ENCODE measurements at places on chromosomes 6 and 20.

- no peak for DNase-seq
Observed at GRCh38 chr6:135546680-135547418, 49.3 kb upstream of the AHI1 start.

DNA sequence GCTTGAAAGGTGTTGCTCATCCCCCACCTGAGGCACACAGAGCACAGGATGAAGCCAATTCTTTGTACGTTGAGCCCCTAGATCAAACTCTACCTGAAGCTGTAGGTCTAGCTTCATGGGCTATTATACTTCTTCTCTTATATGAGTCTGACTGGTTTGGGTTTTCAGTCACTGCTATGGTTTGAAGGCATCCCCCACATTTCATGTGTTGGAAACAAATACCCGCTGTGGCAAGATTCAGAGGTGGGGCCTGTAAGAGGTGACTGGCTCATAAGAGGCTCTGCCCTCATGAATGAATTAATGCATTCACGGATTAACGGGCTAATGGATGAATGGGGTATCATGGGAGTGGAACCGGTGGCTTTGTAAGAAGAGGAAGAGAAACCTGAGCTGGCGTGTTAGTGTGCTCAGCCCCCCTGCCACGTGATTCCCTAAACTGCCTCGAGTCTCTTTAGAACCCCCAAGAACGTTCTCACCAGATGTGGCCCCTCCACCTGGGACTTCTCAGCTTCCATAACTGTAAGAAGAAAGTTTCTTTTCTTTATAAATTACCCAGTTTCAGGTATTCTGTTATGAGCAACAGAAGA, 39.2 kb downstream of the PREX1 start:
- DNase-seq, result no peak

DNA sequence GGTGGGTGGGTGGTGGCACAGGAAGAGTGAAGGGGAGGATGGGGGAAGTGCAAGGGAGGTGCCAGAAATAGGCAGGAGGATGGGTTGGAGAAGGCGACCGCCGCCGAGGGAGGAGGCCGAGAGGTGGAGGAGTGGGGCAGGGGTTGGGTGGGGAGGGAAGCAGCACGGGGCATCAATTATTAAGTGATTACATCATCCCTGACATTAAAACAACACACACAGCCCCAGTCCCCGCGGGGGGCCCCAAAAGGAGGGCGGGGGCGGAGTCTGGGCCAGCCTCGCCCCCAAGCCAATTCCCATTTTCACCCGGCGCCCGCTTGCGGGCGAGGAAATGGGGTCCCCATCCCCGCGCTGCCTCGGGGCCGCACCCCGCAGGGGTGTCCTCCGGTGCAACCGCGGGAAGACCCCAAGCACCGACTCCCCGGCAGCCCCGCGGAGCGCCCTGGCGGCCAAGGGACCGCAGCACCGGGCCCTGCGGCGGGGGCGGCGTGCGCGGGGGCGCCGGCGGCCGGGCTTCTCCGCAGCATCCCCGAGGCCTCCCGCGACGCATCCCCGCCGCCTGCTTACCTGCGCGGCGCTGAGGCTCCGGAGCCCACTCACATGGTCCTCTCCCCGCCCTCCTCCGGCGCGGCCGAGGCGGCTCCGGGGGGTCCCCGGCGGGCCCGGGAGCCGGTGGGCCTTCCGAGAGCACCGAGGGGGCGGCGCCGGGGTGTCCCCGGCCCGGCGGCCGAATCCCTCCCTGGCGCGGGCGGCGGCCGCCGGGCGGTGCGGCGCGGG, 663 bp downstream of the FYN start:
- peak; percentile 63 for DNase-seq

- no peak for DNase-seq
Observed at GRCh38 chr20:17681726-17682102, 328 bp downstream of the RRBP1 start.

DNA sequence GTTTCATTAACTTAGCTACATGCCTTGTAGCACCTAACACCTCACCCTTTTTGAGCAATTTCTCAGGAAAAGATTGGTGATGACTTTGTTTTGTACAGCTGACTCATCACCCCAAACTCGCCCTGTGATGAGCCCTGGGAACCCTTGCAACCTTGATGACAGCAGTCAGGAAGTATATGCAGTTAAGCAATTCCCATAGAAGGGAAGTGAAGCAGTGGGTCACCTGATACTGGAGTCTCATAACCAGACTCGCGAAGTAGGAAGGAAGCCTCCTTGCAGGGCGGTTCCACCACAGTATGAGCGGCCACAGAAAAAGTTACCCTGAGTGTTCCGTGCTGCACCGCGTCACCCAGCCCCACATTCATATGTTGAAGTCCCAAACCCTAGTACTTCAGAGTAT, 82.0 kb upstream of the EDN1 start:
- peak; percentile 71 for DNase-seq

- DNase-seq, result no peak
Observed at GRCh38 chr6:151351731-151352130, 39.6 kb downstream of the ZBTB2 start.

- no peak for DNase-seq
Observed at GRCh38 chr6:144660561-144661115, 375.5 kb downstream of the UTRN start.

GRCh38 chr6:111411046-111411445, 72.0 kb downstream of the REV3L start:
- DNase-seq, result no peak

- DNase-seq, result peak; percentile 68
Observed at GRCh38 chr20:16917636-16918035, 169.5 kb downstream of the OTOR start.

GRCh38 chr20:25252686-25253421, 5.0 kb downstream of the PYGB start:
- DNase-seq, result no peak

- no peak for DNase-seq
Observed at GRCh38 chr20:48209102-48209501, 423.8 kb upstream of the SULF2 start.

GRCh38 chr6:147689398-147689797, 180.9 kb downstream of the SAMD5 start:
- peak; percentile 35 for DNase-seq

DNA sequence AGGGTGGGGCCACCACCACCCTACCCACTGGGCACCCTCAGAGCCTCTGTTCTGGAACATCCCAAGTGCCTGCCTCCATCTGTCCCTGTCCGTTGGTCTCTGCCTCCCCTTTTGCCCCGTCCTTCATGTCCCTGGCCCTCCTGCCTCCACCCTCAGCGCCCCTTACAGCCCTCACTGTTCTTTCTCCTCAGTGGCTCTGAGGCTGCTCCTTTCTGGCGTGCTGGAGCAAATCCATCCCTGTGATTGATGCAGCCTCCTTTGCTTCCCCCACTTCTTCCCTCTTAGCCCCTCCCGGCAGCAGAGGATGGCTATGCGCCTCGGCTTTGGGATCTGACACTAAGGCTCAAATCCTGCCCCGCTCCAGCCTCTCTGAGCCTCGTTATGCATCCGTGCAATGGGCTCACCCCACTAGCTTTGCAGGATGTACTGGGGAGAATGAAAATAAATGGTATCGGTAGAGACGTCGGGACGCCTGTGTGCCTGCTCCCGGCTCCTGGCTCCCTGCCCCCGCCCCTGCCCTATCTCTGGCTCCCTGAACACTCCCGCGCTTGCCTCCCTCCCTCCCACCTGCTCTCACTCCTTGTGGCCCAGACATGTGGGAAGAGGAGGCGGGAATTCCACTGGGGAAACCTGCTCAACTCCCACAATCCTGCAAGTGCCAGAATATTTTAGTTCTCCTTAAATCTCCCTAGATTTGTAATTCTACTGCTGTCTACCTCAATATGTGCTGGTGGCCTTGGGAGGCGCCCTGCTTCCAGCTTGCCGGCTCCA, 13.1 kb downstream of the VSTM2L start:
- no peak for DNase-seq

GRCh38 chr6:151029970-151030369, 164.5 kb downstream of the MTHFD1L start:
- DNase-seq, result peak; percentile 19

DNA sequence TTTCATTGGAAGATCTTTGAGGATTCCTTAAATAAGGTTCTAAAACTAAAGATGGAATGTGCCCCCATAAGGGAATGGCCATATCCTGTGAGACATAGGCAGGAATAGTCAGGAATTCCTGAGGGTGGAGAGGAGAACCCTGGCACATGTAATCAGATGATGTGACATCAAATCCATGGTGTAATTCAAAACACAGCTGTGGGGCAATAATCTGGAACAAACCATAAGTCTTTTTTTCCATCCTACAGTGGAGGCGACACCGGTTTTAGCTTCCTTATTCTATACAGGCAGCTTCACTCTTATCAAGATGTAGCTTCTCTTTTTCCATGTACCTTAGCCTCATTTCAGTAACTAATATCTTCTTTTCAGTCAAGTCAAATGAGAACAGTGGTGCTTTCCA, 133.6 kb upstream of the CITED2 start:
- peak; percentile 53 for DNase-seq

GRCh38 chr6:125222531-125223455, 69.2 kb downstream of the TPD52L1 start:
- no peak for DNase-seq

DNA sequence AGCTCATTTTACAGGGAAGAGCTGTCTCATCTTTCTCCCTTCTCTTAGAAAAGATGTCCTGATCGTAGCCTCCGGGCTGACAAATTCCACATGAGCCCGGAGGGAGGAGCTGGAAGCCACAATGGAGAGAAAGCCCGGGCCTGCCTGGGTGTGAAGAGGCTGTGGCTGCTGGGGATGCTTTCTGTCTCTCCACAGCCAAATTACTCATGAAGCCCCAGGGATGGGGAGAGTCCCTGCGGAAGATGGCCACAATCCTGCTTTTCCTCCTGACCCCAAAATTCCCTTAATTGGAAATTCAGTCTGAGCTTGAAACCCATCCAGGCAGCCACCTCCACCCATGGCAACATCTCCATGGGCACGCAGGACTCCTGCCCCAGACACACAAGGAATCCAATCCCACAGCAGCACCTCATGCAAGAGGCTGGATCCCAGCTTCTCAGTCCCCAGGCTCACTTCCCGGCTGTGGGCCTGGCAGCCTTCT, 32.4 kb downstream of the JPH2 start:
- DNase-seq, result peak; percentile 72
